Pons (tissue), 1 donor: ENCODE measurements at places on chromosomes 2 and 18.

DNA sequence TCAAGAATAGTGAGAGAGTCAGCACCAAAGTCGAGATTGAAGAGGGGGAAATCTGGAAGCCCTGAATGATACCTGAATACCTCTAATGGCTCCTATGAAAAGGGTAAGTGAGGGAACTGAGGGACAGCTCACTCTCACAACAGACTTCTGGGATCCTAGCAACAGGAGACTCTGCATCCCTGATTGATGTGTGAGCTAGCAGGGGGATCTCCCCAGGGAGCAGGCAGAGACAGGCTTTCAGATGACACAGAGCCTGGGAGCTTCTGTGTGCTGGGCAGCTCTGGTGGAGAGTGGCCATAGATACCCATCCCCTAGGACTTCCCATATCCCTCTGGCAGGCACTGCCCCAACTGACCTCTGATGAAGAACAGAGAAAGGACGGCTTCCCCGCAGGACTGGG, 206.2 kb downstream of the EXOC6B start:
- DNase-seq = no peak

GRCh38 chr2:238866656-238867277, 18.9 kb downstream of the TWIST2 start:
- no peak for DNase-seq

GRCh38 chr2:220981926-220982325, 590.2 kb downstream of the EPHA4 start:
- DNase-seq = no peak

- DNase-seq = no peak
Measured at GRCh38 chr2:45606796-45607195, 4.3 kb downstream of the SRBD1 start.

GRCh38 chr2:170218456-170218855, 40.5 kb downstream of the MYO3B start:
- DNase-seq = no peak

DNA sequence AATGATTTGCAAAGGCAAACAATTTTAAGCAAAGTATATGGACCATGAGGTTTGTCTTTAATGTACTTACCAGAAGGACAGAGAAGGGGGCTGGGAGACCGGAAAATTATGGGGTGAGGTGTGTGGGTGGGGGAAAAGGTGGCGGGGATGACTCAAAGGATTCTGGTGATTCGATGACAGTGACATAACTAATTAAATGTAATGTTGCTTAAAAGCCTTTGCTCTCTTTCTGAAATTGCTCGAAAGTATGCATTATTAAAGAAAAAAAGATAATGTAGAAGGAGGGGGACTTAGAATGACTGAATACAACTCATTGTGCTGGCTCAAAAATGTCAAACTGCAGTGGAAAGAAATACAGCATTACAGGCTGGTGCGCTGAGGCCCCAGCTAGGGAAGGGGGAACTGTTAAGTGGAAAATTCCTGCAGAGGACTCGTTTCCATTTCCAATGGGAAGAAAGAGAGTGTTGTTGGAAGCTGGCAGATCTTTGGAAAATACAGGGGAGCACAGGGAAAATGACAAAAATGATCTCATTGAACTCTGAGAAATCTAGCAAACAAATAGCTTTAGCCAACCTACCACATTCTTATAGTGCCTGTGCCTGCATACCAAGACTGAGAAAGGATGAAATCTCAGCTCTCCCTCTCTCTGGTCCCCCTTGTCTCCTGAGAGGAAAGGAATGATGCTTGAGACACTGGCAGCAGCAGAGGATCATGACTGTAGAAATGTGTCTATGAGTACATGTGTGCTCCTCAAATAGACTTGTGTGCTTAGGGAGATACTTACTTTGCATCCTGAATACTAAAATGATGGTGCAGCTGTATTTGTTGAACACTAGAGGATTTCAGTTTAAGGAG, 632.4 kb downstream of the NYAP2 start:
- DNase-seq = peak; percentile 48

DNA sequence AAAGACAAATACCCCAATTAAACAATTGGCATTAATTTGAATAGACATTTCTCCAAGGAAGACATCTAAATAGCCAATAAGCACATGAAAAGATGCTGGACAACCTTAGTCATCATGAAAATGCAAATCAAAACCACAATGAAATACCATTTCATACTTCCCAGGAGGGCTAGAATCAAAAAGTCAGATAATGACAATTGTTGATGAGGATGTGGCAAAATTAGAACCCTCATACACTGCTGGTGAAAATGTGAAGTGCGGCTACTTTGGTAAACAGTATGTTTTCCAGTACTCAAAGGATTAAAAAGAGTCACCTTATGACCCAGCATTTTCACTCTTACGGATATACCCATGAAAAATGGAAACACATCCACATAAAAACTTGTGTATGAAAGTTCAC, 91.6 kb downstream of the FIGN start:
- DNase-seq = no peak

- DNase-seq = peak; percentile 93
Measured at GRCh38 chr2:38581193-38582147, 21.3 kb downstream of the HNRNPLL start.
